ENCODE measurements at places on chromosomes 13 and 19. TPM values are rescaled to one million over a fixed set of nuclear protein-coding genes. Genes with fewer than 3 reads are reported as not detected.

IGSF23 gene
- not detected for total RNA-seq

CRX gene
- not detected for total RNA-seq

GRCh38 chr13:39699274-39699673, 43.8 kb downstream of the COG6 start:
- no peak for DNase-seq

FFAR3 gene
- not detected for total RNA-seq

GRCh38 chr13:113656831-113657671, 947 bp downstream of the ATP4B start:
- no peak for DNase-seq

- DNase-seq = no peak
Measured at GRCh38 chr13:113845055-113845454, 18.8 kb downstream of the GAS6 start.

GRCh38 chr19:29285878-29286277, 72.9 kb upstream of the UQCRFS1 start:
- DNase-seq = no peak

- DNase-seq = no peak
Measured at GRCh38 chr13:80215368-80215767, 125.6 kb downstream of the SPRY2 start.

GRCh38 chr19:44718441-44719261, 19.7 kb downstream of the CEACAM16 start:
- no peak for DNase-seq

DNA sequence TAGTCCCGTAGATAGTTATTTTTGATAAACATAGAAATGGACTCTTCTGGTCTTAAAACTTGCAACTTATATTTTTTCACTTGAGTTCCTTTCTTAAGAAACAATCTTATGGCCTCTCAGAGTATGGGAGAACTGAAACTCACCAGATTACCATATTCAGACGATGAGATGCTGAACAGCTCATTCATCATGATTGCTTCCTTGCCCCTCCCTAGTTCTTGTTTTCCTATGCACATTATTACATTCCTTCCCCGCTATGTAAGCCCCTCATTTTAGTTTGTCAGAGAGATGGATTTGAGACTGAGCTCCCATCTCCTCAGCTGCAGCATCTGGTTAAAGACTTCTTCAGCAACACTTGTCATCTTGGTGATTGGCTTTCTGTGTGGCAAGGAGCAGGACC, 158.5 kb downstream of the SLITRK6 start:
- DNase-seq = no peak

KLK15 gene
- total RNA-seq = not detected

- DNase-seq = no peak
Measured at GRCh38 chr13:101556676-101557123, 104.2 kb downstream of the ITGBL1 start.

DNA sequence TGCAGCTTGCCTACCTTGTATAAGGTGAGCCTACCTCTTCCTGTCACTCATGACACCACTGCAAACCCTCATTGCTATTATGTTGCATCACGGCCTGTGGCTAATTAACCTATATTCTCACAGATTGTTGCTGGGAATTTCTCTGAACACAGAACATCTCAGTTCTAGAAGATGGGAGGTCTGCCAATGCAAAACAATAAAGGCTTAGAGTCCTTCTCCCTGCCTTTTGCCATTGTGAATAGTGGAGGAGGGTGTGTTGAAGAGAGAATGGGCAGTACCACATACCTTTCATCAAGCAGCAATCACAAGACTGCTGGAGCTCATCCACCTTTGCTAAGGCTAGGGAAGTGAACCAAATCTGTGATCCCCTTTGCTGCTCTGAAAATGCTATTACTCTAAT, 34.4 kb downstream of the WDFY2 start:
- DNase-seq = no peak

DNA sequence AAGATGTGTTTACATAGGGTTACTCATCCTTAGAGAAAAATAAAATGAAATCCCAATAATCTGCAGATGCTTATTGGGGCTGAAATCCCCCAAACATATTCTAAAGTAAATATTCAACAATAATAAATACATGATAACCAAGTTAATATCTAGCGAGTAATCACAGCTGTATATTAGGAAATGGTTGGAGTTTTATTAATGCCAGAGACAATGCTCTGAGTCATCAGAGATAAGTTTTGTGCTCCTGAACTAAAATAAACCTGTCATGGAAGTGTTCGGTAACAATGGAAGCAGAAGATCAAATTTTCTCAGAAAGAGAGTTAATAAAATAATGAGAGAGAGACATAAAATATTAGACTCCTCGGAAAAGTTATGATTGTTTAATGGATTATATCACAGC, 31.4 kb downstream of the FLT1 start:
- no peak for DNase-seq

NLRP5 gene
- not detected for total RNA-seq
